ENCODE measurements at places on chromosomes 16 and 17. TPM values are rescaled to one million over a fixed set of nuclear protein-coding genes. Genes with fewer than 3 reads are reported as not detected.

DNA sequence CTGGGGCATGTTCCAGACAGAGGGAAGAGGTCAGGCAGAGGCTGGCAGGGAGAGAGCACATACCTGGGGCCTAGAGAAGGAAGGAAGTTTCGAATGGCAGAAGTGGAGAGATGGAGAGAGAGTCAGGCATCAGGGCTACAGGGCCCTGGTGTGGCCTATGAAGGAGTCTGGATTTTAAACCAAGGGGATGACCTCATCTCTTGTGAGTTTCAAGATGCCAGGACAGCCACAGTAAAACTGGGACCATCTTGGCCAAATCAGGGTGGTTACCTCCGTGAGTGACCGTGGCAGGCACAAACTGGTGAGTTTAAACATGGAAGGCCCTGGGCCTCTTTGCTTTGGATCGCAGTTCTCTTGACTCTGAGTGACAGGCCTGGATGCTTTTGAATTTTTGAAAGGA, 7.6 kb upstream of the ATP2C2 start:
- peak overlapping the region; percentile 74 for H3K27ac ChIP-seq
- no peak for DNase-seq
- H3K4me3 ChIP-seq = no peak overlapping the region
- H3K27me3 ChIP-seq = peaks cover 6% of the 10 kb centered on the region
- H3K36me3 ChIP-seq = no peaks in the 10 kb centered on the region

DNA sequence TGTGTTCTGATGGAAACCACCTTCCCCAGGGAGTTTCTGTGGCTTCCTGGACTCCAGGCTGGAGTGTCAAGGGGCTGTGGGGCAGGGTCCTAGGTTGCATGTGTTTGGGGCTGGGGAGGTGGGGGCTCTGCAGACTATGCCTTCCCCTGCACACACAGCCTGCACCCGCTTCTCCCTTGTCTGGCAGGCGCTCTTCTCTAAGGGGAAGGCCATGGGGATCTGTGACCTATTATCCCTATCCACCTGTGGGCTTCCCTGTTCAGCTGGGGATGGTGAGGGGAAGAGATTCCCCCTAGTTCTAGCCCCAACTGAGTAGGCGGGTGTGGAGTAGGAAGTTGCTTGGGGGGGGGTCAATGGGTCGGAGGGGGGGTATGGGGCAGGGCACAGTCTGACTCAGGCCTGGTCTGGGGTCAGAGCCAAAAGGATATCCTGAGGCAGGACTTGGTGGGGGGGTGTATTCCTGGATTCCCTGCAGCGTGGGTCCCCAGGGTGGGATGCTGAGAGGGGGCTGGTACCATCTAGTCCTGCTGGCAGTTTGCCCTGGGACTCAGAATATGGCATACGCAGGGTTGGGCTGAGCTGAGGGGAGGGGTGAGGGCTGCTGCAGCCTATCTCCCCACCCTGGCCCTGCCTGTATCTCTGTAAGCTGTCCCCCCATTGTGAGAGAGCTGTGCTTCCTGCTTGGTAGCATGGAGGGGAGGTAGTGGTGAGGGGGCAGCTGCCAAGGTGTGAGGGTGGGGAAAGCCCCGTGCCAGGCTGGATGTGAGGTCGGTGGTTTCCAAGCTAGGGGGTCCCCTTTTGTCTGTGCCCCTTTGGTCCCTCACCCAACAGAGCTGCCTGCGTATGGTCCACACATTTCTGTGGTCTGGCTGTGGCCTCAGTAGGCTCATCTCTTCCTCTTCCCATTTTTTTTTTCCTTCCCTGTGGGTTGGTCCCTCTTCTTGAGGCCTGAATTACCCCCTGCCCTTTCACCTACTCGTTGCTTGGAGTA, 14.7 kb downstream of the RARA start:
- peak; percentile 36 for DNase-seq
- peak overlapping the region; percentile 95 for H3K4me3 ChIP-seq

DNA sequence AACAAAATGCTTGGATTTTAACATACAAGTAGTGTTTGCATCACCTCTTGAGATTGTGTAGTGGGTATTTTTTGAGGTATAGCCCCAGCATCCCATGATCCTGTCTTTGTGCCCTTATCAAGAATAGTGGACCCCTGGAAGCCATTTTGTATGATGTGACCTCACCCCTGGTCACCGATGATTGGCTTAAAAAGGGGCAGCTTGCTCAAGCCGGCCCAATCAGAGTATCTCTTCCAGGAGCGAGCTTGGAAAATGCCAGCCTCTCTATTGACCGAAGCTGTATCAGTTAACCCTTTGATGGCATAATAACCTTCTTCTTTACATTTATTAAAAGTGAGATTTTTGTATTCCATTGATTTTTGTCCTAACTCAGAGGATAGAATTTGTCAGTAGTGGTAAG, 55.5 kb upstream of the FAM20A start:
- no peaks in the 10 kb centered on the region for H3K4me1 ChIP-seq
- H3K36me3 ChIP-seq = no peaks in the 10 kb centered on the region
- no peak overlapping the region for H3K27ac ChIP-seq
- no peak for DNase-seq
- H3K27me3 ChIP-seq = peaks cover 2% of the 10 kb centered on the region
- H3K4me3 ChIP-seq = no peak overlapping the region

DNA sequence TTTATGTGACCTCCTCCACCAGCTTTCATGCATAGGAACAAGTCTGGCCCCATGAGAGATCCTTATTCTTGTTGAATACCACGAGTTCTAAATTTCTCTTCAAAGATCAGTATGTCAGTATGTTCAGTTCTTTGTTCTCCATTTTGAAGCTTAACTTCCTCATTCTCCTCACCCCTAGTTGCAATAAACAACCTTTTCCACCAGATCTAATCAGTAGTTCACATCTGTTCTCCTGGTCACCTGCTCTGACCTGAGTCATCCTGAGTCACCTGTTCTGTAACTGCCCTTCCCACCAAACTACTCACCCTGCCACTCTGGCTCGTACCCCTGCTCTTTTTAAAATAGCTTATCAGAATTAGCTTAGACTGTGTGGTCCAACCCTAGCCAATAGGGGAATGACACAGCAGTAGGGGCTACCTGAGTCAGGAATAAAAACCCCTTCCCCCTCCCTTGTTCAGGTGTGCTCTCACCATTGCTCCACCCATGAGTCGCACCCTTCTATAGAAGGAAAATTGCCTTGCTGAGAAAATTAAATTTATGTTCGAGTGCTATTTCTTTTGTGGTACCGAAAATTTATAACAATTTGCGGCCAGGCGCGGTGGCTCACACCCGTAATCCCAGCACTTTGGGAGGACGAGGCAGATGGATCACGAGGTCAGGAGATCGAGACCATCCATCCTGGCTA, 94.6 kb downstream of the EMP2 start:
- H3K4me3 ChIP-seq = no peak overlapping the region
- peaks cover 15% of the 10 kb centered on the region for H3K36me3 ChIP-seq
- H3K27ac ChIP-seq = no peak overlapping the region
- DNase-seq = no peak
- peaks cover 2% of the 10 kb centered on the region for H3K27me3 ChIP-seq

GRCh38 chr16:71727551-71728324, 3.2 kb upstream of the PHLPP2 start:
- no peak overlapping the region for H3K4me3 ChIP-seq
- H3K4me1 ChIP-seq = peaks cover 15% of the 10 kb centered on the region
- H3K36me3 ChIP-seq = peaks cover 15% of the 10 kb centered on the region
- H3K27ac ChIP-seq = no peak overlapping the region
- H3K27me3 ChIP-seq = peaks cover 6% of the 10 kb centered on the region

GRCh38 chr16:57889522-57889921, 81.4 kb downstream of the CNGB1 start:
- H3K36me3 ChIP-seq = peaks cover 1% of the 10 kb centered on the region
- H3K27ac ChIP-seq = no peak overlapping the region
- no peak overlapping the region for H3K4me3 ChIP-seq

DNA sequence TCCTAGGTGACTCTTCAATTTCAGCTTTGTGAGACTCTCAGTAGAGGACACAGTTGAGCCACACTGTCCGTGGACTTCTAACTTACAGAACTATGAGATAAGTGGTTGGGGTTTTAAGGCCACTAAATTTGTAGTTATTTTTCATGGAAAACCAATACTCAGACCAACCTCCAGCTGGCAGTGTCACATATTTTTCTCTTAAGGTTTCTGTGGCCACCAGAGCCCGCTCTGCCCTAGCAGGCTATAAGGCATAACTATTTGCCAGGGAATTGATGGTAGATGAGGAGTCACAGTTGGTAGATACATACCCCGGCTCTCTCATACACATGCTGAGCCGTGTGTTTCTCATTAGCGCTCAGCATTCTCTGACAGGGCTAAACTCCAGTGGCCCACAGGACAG, 336.8 kb upstream of the MON1B start:
- no peak overlapping the region for H3K27ac ChIP-seq
- no peaks in the 10 kb centered on the region for H3K36me3 ChIP-seq
- no peak for DNase-seq
- no peaks in the 10 kb centered on the region for H3K4me1 ChIP-seq

DNA sequence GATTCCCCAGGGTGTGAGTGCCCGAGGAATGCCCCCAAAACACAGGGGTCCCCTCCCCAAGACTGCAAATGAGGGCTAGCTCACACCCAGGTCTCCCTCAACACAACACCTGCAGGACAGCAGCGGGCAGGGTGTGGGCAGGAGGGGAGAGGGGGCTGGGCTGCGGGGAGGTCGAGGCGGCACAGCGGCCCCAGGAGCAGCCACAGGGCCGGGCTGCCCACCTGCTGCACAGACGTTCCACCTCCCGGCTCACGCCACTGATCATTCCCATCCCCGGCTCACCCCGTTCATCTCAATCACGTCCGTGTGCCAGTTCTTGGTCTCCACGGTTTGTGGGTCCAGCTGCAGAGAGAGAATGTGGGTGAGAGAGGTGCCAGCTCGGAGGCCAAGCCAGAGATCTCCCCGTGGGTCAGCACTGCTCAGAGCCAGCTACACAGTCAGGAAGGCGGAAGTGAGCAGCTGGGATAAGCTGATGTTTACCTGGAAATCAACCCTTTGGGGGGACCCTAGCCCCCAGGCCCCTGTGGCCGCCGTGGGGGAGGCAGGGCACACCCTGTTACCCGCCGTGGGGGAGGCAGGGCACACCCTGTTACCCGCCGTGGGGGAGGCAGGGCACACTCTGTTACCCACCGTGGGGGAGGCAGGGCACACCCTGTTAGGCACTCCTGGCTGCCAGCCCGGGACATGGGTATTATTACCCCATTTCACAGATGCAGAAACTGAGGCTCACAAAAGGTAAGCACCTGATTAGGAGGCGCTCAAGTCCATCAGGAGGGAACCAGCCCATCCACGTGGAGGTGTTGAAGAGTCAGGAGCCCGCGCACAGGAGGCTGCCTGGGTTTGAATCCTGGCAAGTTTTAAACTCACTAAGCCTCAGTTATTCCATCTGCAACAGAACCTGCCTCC, 16.1 kb downstream of the TIMM22 start:
- H3K36me3 ChIP-seq = no peaks in the 10 kb centered on the region
- DNase-seq = no peak
- no peak overlapping the region for H3K4me3 ChIP-seq
- H3K4me1 ChIP-seq = no peaks in the 10 kb centered on the region

Gene NRN1L
- total RNA-seq = 0.76 TPM

DNA sequence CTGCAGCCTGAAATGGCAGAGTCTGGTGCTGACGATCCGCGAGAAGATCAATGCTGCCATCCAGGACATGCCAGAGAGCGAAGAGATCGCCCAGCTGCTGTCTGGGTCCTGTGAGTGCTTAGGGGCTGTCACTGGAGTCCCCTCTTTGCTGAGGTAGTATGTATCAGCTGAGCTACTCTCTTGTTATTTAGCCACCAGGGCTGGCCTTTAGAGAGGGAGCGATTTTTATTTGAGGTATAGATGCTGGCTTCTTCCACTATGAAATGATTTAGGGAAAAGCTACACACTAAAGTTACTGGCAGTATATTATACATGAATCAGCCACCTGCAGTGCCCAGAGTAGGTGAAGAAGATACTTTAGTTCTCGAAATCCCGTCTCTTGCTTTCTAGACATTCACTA, 2.6 kb downstream of the CDK5RAP3 start:
- no peak for DNase-seq
- H3K36me3 ChIP-seq = peaks cover 30% of the 10 kb centered on the region
- no peaks in the 10 kb centered on the region for H3K27me3 ChIP-seq
- no peak overlapping the region for H3K27ac ChIP-seq

DNA sequence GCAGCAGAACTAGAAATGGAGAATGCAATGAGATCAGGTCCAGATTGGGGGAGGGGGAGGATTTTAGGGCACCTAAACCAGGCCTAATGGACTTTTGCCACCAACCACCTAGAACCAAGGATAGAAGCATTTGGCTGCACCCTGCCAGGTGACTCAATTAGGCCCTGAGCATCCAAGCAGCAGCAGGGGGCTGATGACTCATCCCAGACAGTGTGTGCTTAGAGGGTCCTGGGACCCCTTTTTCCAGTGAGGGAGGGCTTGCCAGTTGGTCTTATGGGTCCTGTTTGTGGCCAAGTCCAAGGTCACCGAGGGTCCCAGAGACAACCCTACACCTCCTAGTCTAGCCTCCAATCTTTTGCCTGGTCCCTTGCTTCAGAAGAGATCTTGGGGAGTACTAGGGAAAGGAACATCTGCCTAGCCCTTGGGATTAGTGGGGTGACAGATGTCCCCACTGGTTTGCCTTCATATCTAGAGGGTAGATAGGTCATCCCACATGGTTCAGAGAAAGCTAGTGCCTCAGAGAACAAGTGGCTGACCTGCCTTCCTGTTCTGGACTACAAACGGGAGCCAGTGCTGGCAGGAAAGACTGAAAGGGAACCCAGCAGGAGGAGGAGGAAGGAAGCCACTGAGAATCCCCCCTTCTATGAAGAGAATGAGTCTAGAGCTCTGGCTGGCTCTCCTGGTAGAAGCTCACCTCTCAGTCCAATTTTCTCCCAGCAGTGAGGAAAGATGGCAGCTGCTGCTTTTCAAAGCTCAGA, 1.6 kb upstream of the TBKBP1 start:
- H3K36me3 ChIP-seq = peaks cover 4% of the 10 kb centered on the region
- H3K27ac ChIP-seq = peak overlapping the region; percentile 58
- no peaks in the 10 kb centered on the region for H3K27me3 ChIP-seq

DNA sequence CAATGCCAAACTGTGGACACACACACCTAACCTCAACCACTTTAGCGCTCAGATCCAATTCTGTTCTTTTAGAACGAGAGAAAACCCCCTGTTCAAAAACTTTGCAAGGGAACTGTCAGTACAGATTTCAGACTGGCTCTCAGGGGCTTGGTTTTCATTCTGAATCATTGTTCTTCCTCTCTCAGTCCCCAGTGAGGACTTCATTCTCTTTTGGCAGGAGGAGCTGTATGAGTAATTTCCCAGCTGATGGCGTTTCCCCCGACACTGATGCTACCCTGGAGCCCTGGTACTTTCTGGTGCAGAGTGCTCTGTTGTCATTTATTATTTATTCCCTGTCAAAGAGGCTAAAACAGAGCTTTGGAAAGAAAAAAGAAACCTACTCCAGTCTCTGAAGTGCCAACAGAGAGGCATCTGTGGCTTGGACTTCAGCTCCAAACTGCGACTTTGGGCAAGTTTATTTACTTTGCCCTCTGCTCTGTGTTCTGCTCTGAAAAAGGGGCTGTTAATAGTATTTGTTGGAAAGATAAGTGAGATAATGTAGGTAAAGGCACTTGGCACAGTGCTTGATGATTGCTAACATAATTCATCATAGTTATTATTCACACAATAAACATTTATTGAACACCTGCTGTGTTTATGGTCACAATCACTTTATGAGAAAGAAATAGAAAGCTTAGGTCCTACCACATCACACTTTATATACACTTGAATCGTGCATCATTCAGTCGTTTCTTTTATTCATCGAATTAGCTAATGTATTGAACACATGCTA, 28.3 kb downstream of the ETV4 start:
- DNase-seq = no peak
- no peaks in the 10 kb centered on the region for H3K27me3 ChIP-seq
- H3K4me3 ChIP-seq = no peak overlapping the region
- H3K36me3 ChIP-seq = peaks cover 43% of the 10 kb centered on the region
- H3K27ac ChIP-seq = peak overlapping the region; percentile 45

- DNase-seq = no peak
- H3K36me3 ChIP-seq = peaks cover 61% of the 10 kb centered on the region
These were observed 4.7 kb upstream of the NRN1L start for GRCh38 chr16:67879936-67880335.

- peaks cover 2% of the 10 kb centered on the region for H3K27me3 ChIP-seq
- no peak overlapping the region for H3K27ac ChIP-seq
- H3K4me3 ChIP-seq = no peak overlapping the region
These were observed 282.4 kb downstream of the ABCC12 start for GRCh38 chr16:47873434-47873833.
